Activated CD8-positive, alpha-beta memory T cell treated with anti-CD3 and anti-CD28 coated beads for 4 hours (primary cell): ENCODE measurements at places on chromosomes 2 and 18.

DNA sequence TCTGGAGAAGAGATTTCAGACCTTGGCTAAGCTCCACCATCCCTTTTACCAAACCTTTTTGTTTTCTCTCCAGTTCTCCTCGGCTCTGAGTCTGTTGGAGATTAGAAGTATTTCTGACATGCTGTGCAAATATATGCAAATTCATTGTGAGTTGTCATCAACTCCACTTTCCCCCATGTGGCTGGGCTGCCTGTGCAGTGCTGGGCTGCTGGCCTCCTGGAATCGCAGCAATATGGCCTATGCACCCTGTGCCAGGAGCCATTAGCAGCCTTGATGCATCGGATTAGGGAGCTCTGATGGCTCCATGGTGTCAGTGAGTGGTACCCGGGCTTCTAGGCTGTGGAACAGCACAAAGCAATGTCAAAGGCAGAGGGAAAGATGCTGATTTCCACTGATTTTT lies 80.0 kb downstream of the GPR39 start:
- no peak for DNase-seq

GRCh38 chr2:32986480-32986879 lies 39.7 kb downstream of the LTBP1 start:
- DNase-seq, result no peak

DNA sequence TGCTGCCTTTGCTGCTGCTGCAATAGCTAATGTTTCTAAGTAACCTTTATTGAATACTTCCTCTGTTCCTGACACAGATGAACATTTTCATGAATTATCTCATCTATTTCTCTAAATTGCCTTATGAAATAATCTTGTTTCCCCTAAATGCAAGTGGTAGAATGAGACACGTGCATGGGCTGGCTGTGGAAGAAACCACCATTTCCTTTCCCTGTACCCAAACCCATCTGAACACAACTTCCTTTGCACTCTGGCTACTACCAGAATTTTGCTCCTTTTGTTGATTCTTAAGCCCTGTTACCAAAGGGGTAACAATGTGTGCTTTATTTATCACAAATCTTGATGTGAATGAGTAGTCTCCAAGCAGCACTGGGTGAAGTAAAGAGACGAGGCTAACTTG lies 29.2 kb downstream of the AKAIN1 start:
- no peak for DNase-seq

DNA sequence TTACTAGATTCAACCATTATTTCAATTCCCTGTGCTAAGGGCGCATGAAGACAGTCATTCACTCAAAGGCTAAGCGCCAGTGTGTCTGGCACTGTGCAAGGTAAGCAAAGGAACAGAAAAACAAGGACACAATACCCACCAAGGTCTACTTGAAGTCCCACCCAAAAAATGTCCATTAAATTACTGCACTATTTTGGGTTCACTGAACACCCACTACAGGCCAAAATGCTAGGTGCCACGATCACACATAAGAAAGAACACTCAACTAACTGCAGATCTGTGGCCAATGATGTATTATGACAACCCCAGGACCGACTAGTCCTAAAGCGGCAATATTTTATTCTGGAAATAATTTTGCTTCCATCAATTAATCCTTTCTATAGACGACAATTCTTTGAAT lies 1.8 kb downstream of the TMEM131 start:
- DNase-seq, result no peak

DNA sequence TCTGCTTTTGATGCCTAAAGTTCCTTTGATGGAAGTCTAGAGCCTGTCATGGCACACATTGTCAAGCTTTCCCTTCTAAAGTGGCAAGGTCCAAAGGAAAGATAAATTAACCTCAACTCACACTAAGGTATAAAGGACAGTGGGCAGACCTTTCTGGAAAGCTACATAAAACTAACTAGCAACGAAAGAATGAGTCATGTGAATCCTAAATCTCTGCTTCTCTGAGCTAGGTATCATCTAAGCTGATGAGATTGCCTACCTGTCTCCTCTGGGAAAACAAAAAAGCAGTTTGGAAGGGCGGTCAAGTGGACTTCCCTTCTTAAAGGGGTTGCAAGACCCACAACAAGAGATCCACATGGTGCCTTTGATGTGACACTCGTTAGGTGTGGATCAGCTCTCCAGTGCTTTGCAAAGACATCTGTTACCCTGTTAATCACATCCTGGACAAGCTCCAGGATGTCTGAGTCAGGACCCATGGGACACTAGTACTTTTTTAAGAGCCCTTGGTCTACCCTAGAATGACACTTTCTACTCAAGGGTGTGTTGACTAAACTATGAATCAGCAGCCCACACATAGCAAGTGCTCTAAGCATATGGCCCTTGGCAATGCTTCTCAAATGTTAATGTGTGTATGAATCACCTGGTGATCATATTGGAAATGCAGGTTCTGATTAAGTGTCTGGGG lies 173.5 kb downstream of the ALK start:
- no peak for DNase-seq

DNA sequence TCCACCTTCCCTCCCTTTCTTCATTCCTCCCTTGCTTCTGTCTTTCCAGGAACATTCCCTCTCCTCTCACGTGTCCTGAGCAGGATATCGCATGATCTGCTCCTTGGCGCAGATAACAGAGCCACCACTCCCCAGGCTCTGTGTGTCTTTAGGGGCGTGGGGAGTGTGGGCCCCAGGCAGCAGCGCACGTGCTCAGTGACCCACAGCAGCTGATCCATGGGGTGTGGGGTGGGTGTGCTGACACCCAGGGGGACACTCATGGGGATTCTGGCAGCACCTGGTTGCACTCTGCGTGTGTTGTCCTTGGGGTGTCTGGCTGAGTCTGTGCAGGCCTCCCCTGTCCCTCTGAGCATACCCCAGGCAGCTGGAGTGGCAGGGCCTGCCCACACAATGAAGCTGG lies 9.9 kb upstream of the FOSL2 start:
- DNase-seq, result no peak

GRCh38 chr2:13001408-13001807 lies 284.7 kb downstream of the TRIB2 start:
- DNase-seq, result no peak

DNA sequence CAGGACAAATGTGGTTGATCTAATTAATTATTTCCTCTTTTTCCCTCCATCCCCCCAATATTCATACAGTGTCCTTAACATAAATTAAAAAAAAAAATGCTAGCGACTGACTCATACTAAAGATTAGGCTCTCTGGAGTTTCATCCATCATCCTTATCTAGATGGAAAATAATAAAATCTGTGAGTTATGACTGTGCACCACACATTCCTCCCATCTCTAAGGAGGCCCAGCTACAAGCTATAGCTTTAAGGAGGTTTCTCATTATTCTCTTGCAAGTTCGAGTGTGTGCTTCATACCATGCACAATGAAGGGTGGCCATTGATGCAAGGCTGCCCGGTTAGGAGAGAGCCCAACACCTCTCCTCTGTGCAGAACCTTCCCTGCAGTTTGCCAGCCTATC lies 77.3 kb downstream of the XDH start:
- DNase-seq, result no peak

- DNase-seq, result no peak
Measured at GRCh38 chr2:174675615-174676014, 78.0 kb upstream of the WIPF1 start.
